ENCODE measurements at places on chromosomes 2 and 18.

GRCh38 chr2:26273501-26273900 lies 28.8 kb downstream of the HADHB start:
- DNase-seq = no peak

DNA sequence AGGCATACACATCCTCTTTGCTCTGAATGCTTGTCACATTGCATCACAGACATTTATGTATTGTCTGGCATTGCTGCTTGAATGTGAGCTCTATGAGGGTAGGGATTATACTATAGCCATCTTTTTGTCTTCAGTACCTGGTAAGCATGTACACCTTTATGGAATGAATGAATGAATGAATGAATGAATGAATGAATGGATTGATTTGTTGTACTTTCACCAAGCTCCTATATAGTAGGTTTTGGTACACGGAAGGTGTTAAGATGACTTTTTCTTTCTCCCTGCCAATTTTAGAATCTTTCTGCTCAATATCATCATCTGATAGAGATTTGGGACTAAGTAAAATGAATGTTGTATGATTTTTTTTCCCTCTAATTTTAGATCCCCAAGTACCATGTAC lies 13.5 kb downstream of the LTBP1 start:
- no peak for DNase-seq

- no peak for DNase-seq
Observed at GRCh38 chr2:239190361-239190760, 210.5 kb downstream of the HDAC4 start.

DNA sequence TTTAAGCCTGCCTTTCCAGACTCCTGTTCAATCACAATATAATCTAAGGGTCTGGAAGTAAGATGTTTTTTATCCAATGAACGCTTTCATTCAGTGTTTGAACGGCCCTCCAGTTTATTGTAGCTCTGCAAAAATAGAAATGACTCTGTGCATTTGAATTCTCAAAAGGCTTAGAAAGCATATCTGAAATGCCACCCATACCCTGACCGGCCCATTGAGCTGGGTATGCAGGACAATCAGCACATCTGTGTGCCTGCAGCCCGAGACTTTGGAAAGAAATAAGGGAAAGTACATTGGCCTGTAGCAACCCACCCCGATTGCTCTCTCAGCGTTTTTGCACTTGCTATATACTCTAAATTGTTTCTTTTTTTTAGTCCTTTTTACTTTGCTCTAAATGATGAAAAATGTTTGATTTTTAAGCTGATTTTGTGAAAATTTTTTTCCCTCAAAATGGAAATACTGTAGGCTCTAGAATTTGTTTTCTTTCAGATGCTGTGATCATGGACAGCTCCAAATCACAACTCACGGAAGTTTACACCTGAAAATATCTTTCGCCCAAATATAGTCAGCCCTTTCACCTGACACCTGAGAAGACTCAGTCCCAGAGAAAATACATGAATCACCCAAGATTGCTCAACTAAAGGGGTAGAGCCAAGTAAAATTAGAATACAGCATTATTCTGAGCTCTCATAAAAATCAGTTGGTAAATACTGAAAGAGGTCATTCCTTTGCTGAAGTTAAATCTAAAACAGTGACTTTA lies 194.5 kb upstream of the SIX3 start:
- no peak for DNase-seq

GRCh38 chr2:166413255-166413654 lies 37.5 kb upstream of the SCN9A start:
- DNase-seq = no peak

- DNase-seq = no peak
Observed at GRCh38 chr18:60910534-60910933, 422.7 kb upstream of the CDH20 start.

DNA sequence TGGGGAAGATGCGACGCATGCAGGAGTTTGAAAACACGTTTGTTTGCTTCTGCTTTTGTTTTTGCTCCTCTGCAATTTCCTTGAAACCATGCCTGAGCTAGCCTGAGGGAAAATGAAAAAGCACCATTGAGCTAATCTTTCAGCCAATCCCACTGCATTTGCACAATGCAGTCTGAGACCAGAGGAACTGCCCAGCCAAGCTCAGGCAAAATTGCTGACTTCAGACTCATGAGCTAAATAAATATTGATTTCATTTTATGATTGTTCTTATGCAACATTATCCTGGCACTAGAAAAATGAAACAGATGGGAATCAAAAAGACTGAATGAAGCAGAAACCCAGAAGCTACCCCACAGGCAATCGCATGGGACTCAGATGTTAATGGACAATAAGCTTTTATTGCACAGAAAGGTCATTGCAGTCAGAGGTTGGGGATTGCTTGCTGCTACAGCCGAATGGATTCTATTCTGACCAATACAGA lies 37.0 kb downstream of the TPRKB start:
- no peak for DNase-seq

DNA sequence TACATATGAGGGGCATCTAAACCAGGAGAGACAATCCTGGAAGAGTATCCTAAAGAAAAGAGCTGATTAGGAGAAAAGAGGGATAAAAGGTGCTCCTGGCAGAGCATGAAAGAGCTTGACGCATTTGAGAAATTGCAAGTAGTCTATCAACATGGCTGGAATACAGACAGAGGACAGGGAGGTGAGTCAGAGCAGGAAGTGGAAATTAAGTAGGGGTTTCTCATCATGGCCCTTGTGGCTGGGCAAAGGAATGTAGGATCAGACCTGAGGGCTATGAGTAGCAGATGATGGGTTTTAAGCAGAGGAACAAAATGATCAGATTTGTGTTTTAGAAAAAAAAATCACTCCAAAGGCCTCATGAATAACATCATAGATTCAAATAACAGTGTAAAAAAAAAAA lies 49.2 kb upstream of the UGP2 start:
- DNase-seq = no peak

DNA sequence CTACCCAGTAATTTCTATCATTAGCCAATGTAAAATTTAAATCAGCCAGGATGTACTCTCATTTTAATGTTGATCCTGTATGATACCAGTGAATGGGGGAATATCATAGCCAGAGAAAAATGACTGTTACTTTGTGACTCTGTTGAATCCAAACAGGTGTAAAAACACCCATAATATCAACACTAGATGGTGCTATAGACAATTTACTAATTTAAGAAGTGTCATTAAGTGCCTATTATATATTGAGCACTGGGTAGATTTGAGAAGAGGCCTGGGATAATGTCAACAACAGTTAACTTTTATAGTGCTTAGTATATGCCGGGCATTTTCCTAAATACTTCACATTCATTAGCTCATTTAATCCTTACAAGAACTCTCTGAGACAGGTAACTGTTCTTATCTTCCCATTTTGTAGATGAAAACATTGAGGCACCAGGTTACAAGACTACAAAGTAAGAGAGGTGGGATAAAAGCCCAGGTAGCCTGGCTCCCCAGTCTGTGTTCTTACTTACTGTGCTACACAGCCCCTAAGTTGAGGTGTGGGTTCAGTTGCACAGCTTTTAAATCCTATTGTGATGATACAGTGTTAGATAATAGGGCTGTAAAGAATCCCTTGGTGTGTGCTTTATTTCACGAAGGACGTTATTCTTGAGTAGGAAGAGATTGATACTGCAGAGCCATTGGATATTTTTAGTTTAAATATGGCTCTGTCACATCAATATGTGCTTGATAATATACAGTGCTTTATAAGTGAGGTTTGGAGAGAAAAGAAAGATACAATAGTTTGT lies 325.5 kb downstream of the AGPS start:
- no peak for DNase-seq

Data from stimulated activated CD4-positive, alpha-beta T cell treated with anti-CD3 and anti-CD28 coated beads, Interleukin-1b, Interleukin-23, amount 100 ng/mL, for 24 hours (primary cell).